ENCODE measurements at places on chromosomes 5 and 9.

DNA sequence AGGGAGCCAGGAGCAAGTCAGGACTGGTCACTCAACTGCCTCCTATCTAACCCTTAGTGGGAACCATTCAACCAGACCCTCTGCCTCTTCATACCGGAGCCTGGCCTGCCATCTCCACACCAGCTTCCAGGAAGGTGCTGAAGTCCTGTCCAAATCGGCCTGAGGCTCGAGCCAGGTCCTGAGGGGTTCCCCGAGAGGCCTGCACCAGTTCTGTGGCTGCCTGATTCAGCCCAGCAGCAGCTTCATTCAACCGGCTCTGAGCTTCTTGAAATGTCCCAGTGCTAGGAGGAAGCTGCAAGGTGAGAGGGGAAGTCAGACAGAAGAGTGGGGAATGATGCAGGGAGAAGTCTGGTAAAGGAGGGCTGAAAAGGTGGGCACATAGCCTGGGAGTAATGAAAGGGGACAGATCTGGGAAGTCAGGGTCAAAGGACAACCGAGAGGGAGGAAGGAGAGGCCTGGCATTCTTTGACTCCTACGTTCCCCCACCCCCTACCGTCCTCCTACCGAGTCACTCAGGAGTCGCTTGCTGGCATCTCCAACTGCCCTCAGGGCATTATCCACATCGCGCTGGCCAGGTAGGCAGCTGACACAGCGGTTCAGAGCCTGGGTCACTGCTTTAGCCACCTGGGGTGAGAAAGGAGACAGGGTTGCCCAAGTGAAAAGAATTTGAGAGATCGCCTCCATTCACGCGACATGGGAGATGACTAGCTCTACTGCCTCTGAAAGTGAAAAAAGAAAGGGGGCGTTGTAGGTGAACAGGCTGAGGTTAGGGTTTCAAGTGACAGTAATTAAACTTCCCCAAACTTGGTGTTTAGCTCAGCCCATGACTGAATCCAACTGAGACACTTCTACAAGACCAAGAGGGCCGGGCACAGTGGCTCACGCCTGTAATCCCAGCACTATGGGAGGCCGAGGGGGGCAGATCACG, 20.2 kb downstream of the TLN1 start:
- DNase-seq = no peak

- peak; percentile 74 for DNase-seq
These were observed at the start of gene SAPCD2 for GRCh38 chr9:137070201-137070905. TSS of gene SAPCD2 (minus strand) at chr9:137070557. CDS start at chr9:137070460, 97 bp downstream.

GRCh38 chr9:137199411-137200121, 975 bp downstream of the TPRN start:
- DNase-seq = no peak

- DNase-seq = peak; percentile 57
These were observed 92.4 kb downstream of the ARL15 start for GRCh38 chr5:54217826-54218503.

- DNase-seq = no peak
These were observed 3.8 kb downstream of the ZNF622 start for GRCh38 chr5:16461782-16462181.

DNA sequence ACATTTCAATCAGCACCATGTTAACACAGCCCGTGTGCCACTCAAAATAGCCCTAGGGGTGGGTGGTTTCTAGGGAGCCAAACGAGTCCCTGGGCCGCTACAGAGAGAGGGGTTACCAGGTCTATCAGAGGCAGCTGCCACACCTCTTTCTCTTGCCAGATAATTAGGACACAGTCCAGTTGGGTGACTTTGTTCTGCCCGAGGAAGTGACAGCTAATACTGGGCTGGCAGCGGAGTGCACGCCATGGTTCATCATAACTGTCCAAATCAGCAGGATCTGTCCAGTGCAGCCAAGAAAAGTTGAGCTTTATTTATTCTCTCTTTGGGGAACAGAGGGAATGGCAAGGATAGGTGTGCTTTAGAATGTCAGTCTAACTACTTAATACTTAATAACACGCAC, 583.8 kb downstream of the BRINP1 start:
- DNase-seq = no peak

DNA sequence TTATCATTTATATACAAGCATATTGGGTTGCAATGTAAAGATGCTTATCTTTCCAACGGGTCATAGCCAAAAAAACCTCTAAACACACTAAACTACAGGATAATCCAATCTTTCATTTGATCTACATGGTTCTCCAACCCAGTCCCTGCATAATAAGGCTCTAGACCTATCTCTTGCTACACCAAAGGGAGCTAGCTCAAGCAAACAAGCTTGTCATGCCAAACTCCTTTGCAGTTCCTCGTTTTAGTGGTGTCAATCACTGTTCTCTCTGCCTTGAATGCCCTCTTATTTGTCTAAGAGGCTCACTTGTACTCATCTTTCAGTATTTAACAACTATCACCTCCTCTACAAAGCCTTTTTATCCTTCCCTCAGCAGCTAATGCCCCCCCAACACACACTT, 5.6 kb downstream of the HOMER1 start:
- DNase-seq = no peak

GRCh38 chr9:133126697-133127339, 5.8 kb upstream of the RALGDS start:
- DNase-seq = no peak

GRCh38 chr5:116600876-116601275, 26.3 kb upstream of the SEMA6A start:
- DNase-seq = no peak

DNA sequence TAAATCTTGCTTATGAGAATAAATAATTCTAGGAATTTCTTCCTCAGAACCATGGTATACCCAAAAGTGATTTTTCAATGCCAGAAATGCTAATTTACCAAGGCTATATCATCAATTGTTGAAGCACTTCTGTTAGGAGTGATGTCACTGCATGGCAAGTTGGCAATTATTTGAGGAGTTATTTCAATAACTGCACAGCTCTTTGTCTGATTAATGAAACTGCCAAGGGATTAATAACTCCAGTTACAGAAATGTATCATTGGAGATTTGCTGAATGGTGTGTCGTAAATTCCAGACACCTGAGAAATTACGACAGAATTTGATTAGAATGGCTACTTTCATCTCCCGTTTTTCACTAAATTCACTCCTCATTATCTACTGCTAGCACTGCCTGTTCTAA, 182.6 kb upstream of the TYRP1 start:
- DNase-seq = no peak

DNA sequence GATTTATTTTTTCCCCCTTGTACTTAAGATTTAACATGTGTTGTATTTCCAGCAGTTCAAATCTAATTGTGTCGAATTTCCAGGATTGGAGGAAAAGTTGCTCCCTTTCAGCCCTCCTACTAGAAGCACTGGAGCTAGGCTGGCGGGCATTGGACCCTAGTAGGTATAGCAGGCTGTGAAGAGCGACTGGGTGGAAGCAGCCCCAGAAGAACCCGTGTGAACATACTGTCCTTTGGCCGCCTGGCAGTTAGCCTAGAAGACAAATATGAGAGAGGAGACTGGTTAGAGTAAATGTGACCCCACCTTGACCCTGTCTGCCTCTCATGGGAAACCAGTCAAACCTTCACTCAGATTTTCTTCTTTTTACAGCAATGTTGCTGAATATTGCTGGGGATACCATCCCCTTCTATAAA, 13.9 kb downstream of the ALDOB start:
- no peak for DNase-seq

DNA sequence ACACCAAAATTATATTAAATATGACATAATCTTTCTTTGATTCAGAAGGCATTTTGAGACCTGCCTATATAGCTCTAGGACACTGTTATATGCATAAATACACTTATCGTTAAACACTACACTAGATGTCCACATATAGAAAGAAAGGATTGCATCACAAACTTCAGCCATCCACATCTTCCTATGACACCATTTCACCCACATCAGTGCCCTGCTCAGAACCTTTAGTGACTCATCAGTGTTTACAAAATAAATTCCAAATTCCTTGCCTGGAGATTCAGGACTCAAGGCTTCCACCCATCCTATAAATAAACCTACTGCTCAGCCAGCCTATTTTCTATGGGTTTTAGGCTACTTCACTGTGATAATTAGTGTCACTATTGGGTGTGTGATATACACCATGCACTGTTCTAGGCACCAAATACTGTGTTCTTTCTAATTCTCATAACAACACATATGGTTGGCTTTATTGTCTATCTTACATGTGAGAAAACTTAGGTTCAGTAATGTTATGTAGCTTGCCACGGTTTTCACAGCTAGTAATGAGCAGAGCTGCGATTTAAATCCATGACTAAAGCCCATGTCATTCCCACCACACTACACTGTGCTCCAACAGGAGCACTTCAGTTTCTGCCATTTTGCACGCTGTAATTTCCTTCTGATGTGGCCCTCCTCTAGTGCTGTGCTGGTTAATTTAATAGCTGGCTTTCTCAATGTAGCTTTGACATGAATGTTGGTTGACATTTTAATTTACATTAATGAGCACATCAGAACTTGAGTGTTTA, 103.3 kb downstream of the SREK1 start:
- DNase-seq = no peak

DNA sequence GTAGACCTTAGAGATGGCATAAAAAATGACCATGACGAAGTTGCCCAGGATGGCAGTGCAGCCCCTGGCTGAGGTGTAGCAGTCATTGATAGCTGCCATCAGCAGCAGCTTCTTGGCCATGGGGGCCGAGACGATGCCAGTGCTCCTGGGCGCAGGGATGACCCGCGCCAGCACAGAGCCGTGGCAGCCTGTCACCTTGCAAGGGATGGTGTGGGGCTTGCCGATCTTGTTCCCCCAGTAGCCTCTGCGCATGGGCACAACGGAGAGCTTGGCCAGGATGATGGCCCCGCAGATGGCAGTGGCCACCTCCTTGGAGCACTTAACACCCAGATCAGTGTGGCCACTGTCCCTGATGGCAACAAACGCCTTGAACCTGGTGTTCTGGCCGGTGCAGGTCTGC, 2.1 kb upstream of the PGGT1B start:
- no peak for DNase-seq

DNA sequence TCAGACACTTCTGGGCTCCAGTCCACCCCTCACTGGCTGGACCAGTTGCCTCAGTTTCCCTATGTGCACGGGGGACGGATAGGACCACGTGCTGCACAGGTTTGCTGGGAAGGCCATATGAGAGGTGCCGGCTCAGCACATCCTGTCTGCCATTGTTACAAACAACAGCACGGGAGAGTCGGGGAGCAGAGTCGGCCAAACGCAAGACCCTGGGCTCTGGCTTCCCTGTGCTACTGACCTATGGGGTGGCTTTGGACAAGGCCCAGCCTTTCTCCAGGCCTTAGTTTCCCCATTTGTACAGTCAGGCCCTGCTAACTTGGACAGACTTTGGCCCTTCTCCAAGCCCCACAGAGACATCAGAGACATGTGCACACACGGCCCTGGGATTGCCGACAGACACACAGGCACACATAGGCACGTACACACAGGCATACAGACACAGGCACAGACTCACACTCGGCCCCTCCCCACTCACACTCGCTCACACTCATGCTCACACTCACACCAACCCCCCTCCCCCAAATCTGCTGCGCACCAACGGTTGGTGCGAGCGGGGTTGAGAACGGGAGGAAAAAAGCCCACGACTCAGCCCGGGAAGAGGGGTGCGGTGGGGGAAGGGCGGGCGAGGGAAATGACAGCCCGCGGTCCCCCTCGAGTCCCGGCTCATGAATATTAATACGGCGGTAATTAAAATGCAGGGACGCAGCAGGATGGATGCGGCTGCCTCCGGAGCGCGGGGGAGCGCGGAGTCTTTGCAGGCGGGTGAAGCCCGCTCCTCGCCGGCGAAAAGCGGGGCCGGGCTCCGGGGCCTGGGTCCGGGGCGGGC, 133.0 kb downstream of the C9orf50 start:
- no peak for DNase-seq

DNA sequence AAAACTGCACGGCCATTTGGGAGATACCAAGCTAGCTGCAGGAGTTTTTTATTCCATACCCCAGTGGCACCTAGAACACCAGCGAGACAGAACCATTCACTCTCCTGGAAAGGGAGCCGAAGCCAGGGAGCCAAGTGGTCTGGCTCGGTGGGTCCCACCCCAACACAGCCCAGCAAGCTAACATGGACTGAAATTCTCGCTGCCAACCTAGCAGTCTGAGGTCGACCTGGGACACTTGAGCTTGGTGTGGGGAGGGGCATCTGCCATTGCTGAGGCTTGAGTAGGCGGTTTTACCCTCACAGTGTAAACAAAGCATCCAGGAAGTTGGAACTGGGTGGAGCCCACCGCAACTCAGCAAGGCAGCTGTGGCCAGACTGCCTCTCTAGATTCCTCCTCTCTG, 108.9 kb upstream of the CHD1 start:
- DNase-seq = no peak

GRCh38 chr5:150619359-150620230, 20.9 kb upstream of the SYNPO start:
- no peak for DNase-seq

DNA sequence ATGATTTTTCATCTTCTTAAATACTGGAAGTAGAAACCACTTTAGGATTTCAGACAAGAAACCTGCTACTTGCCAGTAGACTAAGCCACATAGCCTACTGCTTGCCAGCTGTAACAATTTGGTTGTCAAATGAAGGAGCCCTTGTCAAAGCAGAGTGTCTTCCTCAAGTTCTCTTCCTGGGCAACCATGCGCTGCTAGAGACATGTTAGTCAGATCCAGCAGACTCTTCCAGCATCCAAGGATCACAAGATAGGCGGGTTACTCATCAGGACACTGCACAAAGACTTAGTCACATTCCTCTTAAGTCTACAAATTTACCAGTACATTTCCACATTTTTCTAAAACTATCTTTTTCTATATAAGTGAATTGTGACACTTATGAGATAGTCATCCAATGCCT, 24.4 kb downstream of the SKIC3 start:
- no peak for DNase-seq

DNA sequence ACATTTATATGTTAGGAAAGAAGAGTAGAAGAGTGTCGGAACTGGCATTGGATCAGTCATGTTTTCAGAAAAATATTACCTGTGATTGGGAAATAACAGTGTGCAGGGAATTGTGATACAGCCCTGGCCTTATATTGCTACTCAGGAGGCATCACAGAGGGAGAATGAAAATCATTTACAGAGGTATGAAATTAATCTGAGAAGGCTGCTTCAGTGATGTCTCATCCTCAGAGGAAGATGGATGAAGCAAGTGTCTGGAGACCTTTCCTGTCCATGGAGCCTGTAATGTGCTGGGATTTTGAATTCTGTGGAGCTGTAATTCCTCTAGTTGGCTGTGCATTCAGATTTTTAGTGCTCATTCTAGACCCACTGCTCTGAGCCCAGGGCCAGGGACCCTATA, 3.8 kb downstream of the ACTBL2 start:
- DNase-seq = no peak

- DNase-seq = no peak
These were observed 518.1 kb downstream of the AGTPBP1 start for GRCh38 chr9:85223506-85224125.

GRCh38 chr5:42912184-42912798, 100.6 kb upstream of the SELENOP start:
- DNase-seq = peak; percentile 22

GRCh38 chr5:24142341-24142740, 502.4 kb downstream of the CDH10 start:
- DNase-seq = no peak

- no peak for DNase-seq
These were observed 142.0 kb downstream of the FANCC start for GRCh38 chr9:95175523-95175922.

Data from endothelial cell (in vitro differentiated cells).